Ovary (tissue), 10 donors: ENCODE measurements at places on chromosomes 3 and 15.

- no peak overlapping the region for H3K4me3 ChIP-seq
- no peaks in the 10 kb centered on the region for H3K36me3 ChIP-seq
- H3K27ac ChIP-seq = no peak overlapping the region
- no peaks in the 10 kb centered on the region for H3K27me3 ChIP-seq
Observed at GRCh38 chr3:23324745-23325144, 121.6 kb downstream of the UBE2E2 start.

- H3K27me3 ChIP-seq = no peaks in the 10 kb centered on the region
- no peak overlapping the region for H3K27ac ChIP-seq
- no peaks in the 10 kb centered on the region for H3K4me1 ChIP-seq
Observed at GRCh38 chr15:37788767-37789396, 145.6 kb upstream of the TMCO5A start.

- H3K36me3 ChIP-seq = no peaks in the 10 kb centered on the region
- no peak overlapping the region for H3K27ac ChIP-seq
- H3K4me1 ChIP-seq = no peaks in the 10 kb centered on the region
- no peak for DNase-seq
- no peaks in the 10 kb centered on the region for H3K27me3 ChIP-seq
Observed at GRCh38 chr3:139448104-139448503, 28.2 kb downstream of the RBP2 start.

- H3K36me3 ChIP-seq = no peaks in the 10 kb centered on the region
- no peaks in the 10 kb centered on the region for H3K27me3 ChIP-seq
- H3K27ac ChIP-seq = no peak overlapping the region
- no peak overlapping the region for H3K4me3 ChIP-seq
- no peaks in the 10 kb centered on the region for H3K4me1 ChIP-seq
Observed at GRCh38 chr15:73908822-73909122, 17.5 kb upstream of the LOXL1 start.

GRCh38 chr3:48507256-48508061 lies 3.5 kb upstream of the SHISA5 start:
- DNase-seq = no peak
- no peak overlapping the region for H3K4me3 ChIP-seq
- H3K27me3 ChIP-seq = no peaks in the 10 kb centered on the region
- H3K36me3 ChIP-seq = no peaks in the 10 kb centered on the region

GRCh38 chr3:142633073-142633472 lies 36.9 kb downstream of the PLS1 start:
- no peak for DNase-seq
- H3K36me3 ChIP-seq = no peaks in the 10 kb centered on the region
- no peaks in the 10 kb centered on the region for H3K27me3 ChIP-seq
- H3K4me1 ChIP-seq = no peaks in the 10 kb centered on the region

DNA sequence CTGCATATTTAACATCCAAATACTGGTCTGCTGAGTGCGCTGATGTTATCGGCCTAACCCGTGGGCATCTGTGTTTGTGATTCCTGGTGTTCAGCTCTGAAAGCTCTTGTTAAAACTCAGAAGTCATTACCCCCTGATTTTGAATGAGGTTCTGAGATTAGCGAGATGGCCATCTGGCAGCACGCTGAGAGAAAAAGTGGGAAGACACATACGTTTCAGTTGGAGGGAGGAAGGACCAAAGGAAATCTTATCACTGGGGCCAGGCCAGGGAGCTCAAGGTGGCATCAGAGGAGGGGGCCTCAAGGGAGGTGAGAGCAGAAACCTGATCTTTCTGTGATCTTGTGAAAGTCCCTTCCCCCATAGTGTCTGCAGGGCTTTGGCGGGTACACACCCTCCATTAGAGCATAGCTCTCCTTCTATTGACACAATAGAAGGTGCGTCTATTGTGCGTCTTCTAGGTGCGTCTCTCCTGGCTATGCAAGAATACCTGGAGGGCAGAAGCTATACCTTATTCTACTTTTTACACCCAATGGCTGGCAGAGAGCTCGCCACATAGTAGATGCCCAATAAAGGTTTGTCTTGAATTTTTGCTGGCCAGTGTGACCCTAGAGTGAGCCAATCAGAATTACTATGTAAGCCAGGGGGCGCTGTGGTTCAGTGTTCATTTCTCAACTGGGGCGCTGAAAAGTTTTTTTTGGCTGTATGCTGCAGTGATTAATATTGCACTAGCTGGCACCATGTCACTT lies 182.4 kb downstream of the SHQ1 start:
- no peaks in the 10 kb centered on the region for H3K36me3 ChIP-seq
- no peaks in the 10 kb centered on the region for H3K27me3 ChIP-seq
- H3K4me1 ChIP-seq = no peaks in the 10 kb centered on the region

DNA sequence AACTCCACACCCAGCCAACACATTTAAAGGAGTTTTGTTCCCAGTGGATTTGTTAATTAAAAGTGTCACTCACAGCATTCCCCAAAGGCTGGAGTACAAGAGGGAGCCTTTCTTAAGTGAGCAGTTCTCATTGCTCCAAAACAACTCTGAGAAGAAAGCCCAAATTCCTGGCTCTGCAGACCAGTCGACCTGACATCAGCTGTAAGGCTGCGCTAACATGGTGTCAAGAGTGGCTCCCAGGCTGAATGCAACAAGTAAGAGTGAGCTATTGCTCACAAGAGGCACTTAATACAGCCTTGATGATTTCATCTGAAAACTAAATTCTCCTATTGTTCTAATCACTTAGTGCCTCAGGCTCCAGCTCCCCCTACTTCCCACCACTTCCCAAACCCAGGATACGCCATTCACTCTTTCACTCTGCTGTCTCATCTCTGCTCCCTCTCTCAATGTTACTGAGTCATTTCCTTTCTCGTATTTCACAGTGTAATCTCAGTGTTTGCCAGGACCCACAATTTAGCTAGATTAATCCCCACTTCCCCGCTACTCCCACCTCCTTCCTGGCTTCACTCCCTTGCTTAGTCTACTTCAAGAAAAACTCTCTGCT lies 81.8 kb downstream of the WWTR1 start:
- H3K36me3 ChIP-seq = no peaks in the 10 kb centered on the region
- H3K4me3 ChIP-seq = no peak overlapping the region
- peaks cover 27% of the 10 kb centered on the region for H3K4me1 ChIP-seq
- no peaks in the 10 kb centered on the region for H3K27me3 ChIP-seq

DNA sequence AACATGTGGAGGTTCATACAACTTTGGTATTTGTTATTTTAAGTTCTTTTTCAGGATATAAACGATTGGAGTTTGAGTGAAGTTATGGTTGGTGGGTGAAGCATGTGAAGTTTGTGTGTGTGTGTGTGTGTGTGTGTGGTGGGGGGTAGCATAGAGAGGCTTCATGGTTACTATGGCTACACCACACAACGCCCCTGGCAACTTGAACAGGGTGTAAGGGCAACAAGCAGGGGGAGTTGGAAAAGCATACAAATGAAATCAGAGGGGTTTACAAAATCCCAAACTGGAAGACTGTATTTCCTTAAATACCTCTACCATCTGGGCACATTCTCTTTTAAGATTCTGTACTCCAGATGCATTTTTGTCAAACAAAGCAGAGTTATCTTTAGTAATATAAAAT lies 207.5 kb downstream of the SV2B start:
- H3K4me3 ChIP-seq = no peak overlapping the region
- no peak for DNase-seq
- H3K27ac ChIP-seq = no peak overlapping the region
- H3K36me3 ChIP-seq = no peaks in the 10 kb centered on the region

DNA sequence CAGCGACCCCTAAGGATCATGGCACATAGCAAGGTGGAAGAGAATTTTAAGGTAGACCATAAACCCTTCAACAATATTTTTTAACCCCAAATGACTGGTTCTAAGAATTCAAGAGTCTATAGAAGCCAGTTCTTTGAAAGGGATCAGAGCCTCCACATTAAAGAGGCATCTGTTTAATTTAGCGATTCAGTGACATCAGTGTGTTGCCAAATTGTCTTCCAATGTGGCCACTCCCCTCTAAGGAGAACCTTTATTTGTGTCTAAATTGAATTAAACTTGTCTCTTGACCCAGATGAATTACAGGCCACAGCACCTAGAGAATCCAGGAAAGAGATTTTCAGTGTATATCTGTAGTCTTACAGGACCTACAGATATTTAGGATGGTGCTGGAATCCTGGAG lies 6.6 kb upstream of the SH3BP5 start:
- H3K27me3 ChIP-seq = no peaks in the 10 kb centered on the region
- no peak overlapping the region for H3K27ac ChIP-seq
- H3K4me3 ChIP-seq = no peak overlapping the region

GRCh38 chr3:156230278-156230900 lies 110.0 kb downstream of the KCNAB1 start:
- no peaks in the 10 kb centered on the region for H3K4me1 ChIP-seq
- H3K27ac ChIP-seq = no peak overlapping the region
- no peaks in the 10 kb centered on the region for H3K36me3 ChIP-seq

DNA sequence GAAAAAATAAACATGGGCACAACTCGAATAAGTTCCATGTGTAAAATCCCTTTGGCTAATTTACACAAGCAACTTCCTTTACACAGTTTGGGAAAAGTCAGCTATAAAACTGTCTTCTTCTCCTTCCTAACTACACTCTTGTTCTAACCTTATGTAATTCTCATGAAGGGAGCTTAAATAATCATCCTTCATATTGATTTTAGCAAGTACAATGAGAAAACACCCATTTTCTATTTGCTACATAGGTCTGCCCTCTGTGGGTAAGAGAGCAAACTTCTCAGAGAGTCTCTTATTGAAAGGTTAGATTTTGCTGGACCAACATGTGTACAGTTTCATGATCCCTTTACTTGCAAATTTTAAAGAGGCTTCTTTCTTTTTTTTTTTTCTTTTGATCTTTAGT lies 398.5 kb downstream of the ROBO1 start:
- no peak for DNase-seq
- H3K36me3 ChIP-seq = no peaks in the 10 kb centered on the region
- H3K27ac ChIP-seq = no peak overlapping the region
- H3K4me1 ChIP-seq = no peaks in the 10 kb centered on the region
- no peak overlapping the region for H3K4me3 ChIP-seq

GRCh38 chr3:42795621-42796181 lies 8.6 kb downstream of the HIGD1A start:
- no peaks in the 10 kb centered on the region for H3K27me3 ChIP-seq
- no peak overlapping the region for H3K27ac ChIP-seq
- H3K36me3 ChIP-seq = no peaks in the 10 kb centered on the region
- no peak for DNase-seq
- no peaks in the 10 kb centered on the region for H3K4me1 ChIP-seq

DNA sequence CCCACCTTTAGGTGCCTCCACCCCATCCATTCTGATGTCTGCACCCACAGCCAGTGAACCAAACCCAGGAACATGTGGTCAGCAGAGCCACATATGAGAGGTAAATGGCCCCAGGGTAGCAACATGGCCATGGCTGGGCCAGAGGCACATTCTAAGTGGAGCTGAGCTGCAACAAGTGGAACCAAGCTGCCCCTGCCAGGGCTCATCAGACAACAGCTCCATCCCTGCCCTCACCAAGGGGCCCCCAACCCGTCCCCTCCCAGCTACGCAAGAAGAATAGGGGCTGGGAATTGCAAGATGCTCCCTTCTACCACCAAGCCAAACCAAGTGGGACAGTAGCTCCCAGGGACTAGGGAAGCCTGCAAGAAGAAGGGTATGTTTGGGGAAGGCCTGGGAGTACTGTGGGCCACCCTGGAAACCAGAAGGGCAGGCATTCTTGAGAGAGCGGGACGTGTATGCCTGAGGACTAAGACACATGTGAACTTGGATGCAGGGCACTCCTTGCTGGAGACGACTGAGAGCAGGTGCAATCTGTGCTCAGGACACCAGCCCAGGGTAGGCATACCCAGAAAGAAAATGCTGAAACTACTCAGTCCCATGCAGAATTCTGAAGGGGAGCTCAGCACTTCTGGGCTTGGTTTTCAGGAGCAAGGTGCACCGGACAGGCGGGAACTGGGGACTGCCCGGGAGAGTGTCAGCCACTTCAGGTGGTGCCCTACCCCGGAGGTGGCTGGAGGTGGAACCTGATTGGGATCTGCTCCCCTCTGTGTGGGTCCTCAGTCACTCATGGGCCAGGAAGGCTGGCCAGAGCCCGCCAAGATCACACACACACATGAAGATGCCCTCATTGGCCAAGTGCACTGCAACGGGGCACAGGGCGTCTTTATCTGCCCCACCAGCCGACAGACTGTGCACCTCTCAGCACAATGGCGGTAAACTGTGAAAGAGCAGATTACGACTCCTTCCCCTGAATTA lies 9.5 kb downstream of the MYL3 start:
- no peak overlapping the region for H3K4me3 ChIP-seq
- no peak overlapping the region for H3K27ac ChIP-seq
- H3K27me3 ChIP-seq = no peaks in the 10 kb centered on the region
- no peak for DNase-seq
